ENCODE measurements at places on chromosomes 4 and X.

DNA sequence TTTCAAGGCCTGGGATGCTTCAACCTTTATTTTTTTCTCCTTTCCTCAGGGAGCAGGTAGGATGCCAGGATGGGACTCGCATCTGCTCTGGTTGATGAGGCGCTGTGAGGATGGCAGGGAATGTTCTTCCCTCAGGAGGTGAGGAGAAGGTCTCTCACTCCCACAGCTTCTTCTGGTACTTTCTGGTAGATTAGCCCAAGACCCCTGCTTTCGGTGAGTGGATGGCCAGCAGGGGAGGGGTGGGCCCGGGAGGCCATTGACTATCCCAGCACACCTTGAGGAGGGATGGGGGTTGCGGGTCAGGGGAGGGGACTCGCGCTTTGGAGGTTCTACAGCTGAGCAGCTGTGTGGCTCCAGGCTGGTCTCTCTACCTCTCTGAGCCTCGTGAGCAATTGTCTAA, 14.8 kb downstream of the CYTL1 start:
- no peak for DNase-seq

DNA sequence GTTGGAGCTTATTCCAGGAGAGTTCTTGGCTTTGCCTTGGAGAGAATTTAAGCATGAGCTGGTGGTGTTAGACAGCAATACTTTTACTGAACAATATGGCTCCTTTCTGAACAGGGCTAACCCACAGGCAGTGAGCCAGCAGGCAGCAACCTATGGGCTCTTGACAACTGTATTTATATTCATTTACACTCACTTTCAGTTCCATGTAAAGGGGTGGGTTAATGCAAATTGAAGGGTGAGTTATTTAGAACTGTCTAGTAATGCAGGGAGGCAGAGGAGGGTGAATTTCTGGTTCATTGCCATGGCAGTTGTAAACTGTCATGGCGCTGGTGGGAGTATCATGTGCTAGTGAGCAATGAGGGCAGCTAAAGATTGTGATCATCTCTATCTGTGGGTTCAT, 15.7 kb downstream of the FOXR2 start:
- no peak for DNase-seq

- peak; percentile 42 for DNase-seq
These were observed 250.9 kb upstream of the RPS6KA3 start for GRCh38 chrX:20517565-20517964.

- DNase-seq: peak; percentile 85
These were observed 34.0 kb upstream of the GRPEL1 start for GRCh38 chr4:7101692-7102515.

DNA sequence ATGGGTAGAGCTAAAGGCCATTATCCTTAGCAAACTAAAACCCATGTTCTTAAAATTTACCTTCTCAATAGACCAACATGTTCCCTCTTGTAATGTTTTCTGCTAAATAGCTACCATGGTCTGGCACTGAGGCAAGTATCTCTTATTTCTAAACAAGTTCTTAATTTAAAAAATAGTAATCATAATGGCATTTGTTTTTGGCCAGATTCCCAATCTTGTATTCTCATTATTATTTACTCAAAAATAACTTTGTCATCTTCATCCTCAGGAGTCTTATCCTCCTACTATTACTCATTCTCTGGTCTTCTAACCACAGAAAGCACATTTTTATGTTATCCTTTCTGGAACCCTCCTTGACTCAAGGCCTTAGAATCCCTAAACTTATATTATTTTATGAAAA, 931.2 kb downstream of the CCSER1 start:
- DNase-seq: no peak

DNA sequence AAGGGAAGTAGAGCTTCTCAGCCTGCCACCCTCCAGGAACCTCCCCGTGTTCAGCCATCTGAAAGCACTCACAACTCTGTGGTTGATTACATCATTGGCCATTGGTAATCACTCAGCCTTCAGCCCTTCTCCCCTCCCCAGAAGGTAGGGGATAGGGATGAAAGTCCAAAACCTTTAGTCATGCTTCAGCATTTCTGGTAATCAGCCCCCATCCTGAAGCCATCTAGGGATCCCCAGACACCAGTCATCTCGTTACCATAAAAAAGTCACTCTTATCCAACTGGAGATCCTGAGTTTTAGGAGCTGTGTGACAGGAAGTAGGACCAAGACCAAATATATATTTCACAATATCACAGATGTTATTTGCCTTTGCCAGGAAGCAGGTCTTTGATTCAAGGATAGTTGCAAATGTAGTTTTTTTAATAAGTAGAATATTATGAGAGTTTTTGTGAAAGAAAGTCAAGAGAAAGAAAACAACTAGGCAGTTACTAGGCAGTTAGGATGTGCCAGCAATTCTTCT, 364.6 kb upstream of the NOCT start:
- peak; percentile 81 for DNase-seq

GRCh38 chr4:23269566-23269965, 576.8 kb downstream of the GBA3 start:
- DNase-seq: no peak

GRCh38 chrX:112081781-112082652, 559 bp downstream of the TRPC5 start:
- no peak for DNase-seq

DNA sequence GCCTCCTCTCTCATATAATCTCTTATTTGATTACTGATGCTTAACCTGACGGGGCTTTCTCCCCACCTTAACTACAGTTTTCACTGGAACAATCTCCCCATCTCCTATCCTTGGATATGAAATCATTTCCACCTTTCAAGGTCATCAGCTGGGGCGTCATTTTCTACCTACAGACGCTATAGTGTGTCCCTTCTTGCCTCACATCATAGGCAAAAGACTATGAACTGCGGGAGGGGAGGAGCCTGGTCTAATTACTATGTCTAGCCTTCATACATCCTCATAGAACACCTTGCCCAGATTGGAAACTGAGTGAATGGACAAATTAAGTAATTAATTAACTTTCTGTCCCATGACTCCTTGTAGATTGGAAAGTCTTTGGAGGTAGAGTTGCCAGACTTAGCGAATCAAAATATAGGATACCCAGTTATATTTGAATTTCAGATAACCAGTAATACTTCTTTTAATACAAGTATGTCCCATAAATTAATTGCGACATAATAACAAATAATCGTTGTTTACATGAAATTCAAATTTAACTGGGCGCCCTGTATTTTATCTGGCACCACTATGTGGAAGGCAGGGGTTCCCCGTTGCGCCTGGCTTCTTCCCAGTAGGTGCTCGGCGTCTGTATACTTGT, 752 bp upstream of the ATP6AP2 start:
- peak; percentile 2 for DNase-seq

GRCh38 chrX:106468433-106468832, 143.3 kb upstream of the RADX start:
- DNase-seq: no peak

- peak; percentile 37 for DNase-seq
These were observed 1.0 kb downstream of the CDS1 start for GRCh38 chr4:84583876-84584380.

- DNase-seq: no peak
These were observed 72.6 kb downstream of the UCHL1 start for GRCh38 chr4:41329361-41329760.

- DNase-seq: no peak
These were observed 71.4 kb downstream of the INTS6L start for GRCh38 chrX:135591871-135592270.

- DNase-seq: peak; percentile 2
These were observed 8.7 kb downstream of the WDFY3 start for GRCh38 chr4:84957514-84958420.

DNA sequence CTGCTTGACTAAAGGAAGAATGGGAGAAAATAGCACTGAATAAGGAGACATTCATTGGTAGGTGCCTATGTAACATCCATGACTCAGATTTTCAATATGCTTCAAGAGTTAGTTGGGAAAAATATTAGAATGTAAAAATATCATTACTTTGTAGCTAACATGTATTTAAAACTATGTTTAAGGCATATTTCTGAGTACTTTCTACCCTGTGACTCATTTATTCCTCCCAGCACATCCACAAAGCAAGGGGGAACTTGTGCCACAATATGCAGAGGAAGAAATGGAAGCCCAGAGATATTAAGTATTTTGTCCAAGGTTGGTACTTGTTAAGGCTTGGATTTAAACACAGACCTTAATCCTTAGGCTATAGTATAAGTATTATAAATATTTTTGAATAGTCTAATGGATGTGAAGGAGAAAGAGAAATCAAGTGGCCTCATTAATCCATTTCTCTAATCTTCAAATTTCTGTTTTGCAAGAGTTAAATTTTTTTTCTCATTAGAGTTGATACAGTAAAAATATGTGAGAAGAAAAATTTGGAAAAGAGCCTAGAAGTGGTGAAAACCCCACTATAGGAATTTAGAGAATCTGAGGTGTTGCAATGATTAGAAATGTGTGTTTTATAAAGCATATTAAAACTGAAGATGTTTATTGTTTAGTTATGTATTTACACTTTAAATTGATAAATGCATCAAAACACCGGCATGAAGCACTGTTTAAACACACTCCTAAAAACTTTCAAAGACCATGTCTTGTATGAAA, 149.3 kb upstream of the GYPA start:
- no peak for DNase-seq

- no peak for DNase-seq
These were observed 7.9 kb upstream of the CBR4 start for GRCh38 chr4:169017971-169018370.

GRCh38 chrX:7115557-7115956, 32.0 kb upstream of the STS start:
- DNase-seq: no peak

DNA sequence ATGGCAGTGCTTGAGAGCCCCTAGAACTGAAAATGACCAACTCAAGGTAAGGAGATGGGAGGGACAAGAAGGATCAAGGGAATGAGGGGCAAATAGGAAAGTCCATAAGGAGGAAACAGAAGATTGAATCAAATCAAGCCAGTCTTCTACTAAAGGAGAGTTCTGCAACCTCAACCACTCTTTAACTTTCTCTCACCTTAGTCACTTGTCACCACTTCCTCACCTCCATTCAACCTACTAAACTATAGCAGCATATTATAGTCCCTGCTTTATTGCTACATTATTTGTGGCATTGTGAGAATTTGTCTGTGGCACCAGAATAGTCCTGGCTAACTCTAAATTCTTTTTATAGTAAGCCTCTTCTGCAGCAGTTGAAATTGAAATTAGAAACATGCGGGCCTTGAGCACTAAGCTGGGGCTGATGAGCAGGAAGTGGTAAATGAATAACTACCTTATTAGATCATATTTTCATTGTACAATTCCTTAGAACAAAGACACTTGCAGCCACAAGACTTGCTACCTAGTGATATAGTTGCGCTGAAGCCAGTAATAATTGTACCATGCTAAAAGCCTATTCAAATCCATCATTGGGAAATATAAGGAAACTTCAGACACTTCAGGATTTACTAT, 336.9 kb downstream of the ZNF674 start:
- peak; percentile 58 for DNase-seq

DNA sequence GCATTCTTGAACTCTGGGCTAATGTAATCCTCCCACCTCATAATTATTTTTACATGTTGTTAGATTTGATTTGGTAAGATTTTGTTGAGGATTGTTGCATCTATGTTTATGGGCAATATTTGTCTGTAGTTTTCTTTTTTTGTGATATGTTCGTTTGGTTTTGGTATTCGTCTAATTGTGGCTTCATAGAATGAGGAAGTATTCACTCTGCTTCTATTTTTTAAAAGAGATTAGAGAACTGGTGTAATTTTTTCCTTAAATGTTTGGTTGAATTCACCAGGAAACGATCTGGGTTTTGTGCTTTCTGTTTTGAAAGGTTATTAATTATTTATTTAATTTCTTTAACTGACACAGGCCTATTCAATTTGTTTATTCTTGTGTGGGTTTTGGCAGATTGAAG, 161.2 kb upstream of the NUDT6 start:
- DNase-seq: no peak

- DNase-seq: peak; percentile 36
These were observed 74.2 kb downstream of the CLDN34 start for GRCh38 chrX:10041383-10041782.

DNA sequence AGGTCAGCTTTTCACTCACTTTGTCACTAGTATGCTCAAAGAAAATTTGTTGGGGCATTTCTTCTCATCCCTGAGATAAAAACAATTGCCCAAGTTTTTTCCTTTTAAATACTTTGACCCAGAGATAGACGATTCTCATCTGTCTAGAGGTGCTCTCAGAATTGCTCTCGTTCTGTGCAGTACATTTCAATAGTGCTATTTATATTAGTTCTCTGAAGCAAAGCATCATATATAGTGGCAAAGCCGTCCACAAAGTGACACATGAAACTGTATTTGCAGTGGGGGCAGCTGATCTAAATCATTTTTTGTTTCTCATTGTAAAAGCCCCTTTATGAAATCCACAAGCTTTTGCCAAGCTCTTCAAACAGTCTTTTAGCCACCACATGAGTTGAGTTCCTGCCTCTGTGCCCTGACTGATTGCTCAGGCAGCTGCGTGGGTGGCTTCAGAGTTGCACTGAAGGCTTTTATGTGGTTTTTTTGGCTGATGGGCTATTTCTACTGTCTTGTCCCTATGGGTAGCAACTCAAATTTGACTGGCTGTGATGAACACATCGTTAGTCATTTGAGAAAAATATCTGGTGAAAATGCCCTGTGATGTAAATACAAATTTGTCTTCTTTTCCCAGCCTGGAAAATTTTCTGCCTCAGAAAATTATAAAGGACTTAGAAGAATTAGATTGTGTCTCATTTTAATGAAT, 119.1 kb upstream of the OTUD4 start:
- DNase-seq: peak; percentile 98

GRCh38 chr4:2413821-2414610, 4.4 kb downstream of the ZFYVE28 start:
- DNase-seq: peak; percentile 22

GRCh38 chr4:104815665-104816064, 321.0 kb upstream of the CXXC4 start:
- no peak for DNase-seq

DNA sequence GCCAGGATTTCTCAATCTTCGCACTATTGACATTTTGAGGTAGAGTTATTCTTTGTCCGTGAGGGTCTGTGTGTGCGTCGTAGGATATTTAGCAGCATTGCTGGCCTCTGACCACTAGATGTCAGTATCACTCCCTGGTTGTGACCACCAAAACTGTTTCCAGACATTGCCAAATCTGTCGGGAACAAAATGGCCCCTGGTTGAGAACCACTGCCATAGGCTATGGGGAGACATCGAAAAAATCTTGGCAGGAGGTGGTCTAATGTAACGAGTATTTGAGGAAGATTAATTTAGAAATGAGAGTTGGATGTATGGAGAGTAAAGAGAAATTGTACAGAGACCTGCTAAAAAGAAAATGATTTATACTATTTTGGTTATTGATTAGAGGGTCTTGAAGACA, 108.4 kb downstream of the DOCK11 start:
- peak; percentile 70 for DNase-seq

- DNase-seq: no peak
These were observed 155.3 kb downstream of the SPCS3 start for GRCh38 chr4:176475067-176475466.

- no peak for DNase-seq
These were observed 241.2 kb downstream of the BCOR start for GRCh38 chrX:39856472-39857121.

GRCh38 chr4:54586320-54586955, 71.3 kb upstream of the KIT start:
- peak; percentile 84 for DNase-seq

Measured in GM23248 (cell line).